ENCODE measurements at places on chromosomes 1 and 21.

- no peak for DNase-seq
These were observed 16.0 kb downstream of the ATP1A1 start for GRCh38 chr1:116389013-116389412.

GRCh38 chr1:242770366-242770765, 245.9 kb upstream of the PLD5 start:
- no peak for DNase-seq

DNA sequence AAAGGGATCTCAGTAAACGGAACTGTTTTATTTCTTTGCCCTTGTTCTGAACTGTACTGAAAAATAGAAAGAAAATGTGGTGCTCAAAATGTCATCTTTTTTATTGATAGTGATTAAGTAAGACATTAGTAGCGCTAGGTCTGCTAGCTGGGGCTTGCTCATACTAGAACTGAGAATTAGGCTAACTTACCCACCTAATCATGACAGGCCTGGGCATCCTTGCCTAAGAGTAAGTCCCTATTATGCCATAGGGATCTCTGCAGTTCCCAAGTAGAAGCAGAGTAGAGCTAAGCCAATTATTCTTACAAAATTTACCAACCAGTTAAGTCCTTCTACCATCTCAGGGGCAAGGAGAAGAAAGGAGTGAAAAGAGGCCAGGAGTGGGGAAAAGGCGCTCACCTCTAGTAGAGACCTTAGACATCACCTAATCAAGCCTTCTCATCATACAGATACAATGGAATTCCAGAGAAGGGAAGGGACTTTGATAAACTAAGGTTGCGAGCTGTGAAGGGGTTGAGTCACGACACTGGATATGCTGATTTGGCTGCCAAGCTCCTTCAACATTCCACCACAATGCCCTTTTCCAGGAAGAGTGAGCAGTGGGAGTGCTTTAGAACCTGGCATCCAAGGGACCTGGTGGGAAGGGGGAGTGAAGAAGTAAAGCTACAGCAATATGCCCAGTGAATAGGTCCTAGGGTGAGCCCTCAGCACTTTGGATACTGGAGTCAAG, 27.7 kb upstream of the RPTN start:
- no peak for DNase-seq

DNA sequence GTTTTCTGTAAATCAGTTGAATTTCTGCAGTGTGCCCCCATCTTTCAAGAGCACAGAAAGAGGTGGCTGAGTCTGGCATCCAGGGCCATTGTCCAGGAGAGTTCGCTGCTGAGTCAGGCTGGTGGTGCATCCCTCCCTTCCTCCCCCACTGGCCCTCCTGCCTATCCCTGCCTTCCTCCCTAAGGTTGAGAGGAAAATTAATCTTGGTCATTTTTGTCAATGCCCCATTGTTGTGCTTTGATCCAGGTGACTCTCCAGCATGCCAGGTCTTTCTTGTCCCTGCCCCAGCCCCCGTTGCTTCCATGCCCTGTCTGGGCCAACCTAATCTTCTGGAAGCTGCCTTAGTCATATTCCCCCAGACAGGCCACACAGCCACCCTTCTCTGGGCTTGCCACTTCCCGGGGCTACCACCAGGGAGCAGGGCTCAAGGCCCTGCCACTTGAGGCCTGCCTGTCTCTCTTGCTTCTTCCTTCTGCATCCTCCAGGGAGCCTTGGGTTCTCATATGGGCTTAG, 26.6 kb downstream of the PROK1 start:
- no peak for DNase-seq

- DNase-seq, result no peak
These were observed 91.6 kb downstream of the SCCPDH start for GRCh38 chr1:246815693-246816270.

GRCh38 chr1:117820096-117820495, 109.3 kb downstream of the GDAP2 start:
- no peak for DNase-seq

GRCh38 chr1:185317886-185318310, 855 bp upstream of the IVNS1ABP start:
- peak; percentile 12 for DNase-seq

- DNase-seq, result no peak
These were observed 187.7 kb downstream of the SDCCAG8 start for GRCh38 chr1:243443557-243443956.

- peak; percentile 50 for DNase-seq
These were observed 19.6 kb downstream of the KANK4 start for GRCh38 chr1:62299426-62300200.

DNA sequence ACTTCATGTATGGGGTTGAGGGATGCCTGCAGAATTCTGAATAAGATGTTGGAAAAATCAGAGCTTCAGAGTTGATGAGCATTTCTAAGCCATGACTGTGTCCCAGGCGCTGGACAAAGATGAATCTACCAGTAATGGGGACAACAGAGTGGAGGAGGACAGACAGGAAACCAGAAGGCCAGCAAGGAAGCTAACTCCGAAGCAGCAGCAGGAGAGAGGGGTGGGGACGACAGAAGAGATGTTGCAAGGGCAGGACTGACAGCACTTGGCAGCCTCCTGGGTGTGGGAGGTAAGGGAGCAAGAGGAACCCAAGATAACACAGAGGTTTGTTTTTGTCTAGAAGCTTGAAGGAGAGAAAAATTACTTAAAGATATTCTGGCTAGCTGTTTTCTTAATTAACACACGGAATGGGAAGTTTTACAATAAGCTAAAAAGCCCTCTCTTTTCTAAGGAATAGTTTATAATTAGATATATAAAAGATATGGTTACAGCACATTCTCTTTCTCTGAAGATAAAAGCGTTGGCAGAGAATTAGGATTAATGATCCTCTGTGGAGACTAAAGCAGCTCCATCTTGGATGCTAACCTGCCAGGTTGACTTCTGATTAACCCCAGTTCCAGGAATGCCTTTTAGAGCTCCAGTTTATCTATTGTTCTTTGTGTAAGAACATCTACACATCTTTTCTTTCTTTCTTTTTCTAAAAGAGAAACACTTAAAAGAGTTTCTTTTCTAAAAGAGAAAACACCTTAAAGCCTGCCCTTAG, 92.7 kb downstream of the TENT5C start:
- peak; percentile 32 for DNase-seq

GRCh38 chr21:44054710-44055109, 42.6 kb downstream of the TRAPPC10 start:
- DNase-seq, result no peak

GRCh38 chr1:23664837-23665795, 26.5 kb upstream of the RPL11 start:
- DNase-seq, result no peak

DNA sequence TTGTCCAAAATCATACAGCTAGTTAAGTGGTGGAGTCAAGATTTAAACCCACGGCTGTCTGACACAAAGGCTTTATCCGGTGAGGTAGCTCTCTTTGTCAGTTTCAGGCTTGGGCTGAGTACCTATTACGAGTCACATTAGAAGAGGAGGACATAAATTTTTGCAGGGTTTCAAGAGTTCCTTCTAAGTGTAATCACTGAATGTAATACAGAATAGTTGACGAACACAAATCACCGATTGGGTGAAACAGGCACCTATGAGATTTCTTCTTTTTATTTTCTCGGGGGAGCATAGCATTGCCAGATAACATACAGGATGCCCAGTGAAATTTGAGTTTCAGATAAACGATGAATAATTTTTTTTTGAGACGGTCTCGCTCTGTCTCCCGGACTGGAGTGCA, 847 bp downstream of the PSMD4 start:
- no peak for DNase-seq

- no peak for DNase-seq
These were observed 30.3 kb upstream of the DNAJC11 start for GRCh38 chr1:6731905-6732304.

GRCh38 chr21:38330666-38331065, 73.9 kb downstream of the KCNJ15 start:
- no peak for DNase-seq
